ENCODE measurements at places on chromosomes 2 and 18.

GRCh38 chr2:178997477-178997876 lies 52.5 kb downstream of the CCDC141 start:
- no peak for DNase-seq

DNA sequence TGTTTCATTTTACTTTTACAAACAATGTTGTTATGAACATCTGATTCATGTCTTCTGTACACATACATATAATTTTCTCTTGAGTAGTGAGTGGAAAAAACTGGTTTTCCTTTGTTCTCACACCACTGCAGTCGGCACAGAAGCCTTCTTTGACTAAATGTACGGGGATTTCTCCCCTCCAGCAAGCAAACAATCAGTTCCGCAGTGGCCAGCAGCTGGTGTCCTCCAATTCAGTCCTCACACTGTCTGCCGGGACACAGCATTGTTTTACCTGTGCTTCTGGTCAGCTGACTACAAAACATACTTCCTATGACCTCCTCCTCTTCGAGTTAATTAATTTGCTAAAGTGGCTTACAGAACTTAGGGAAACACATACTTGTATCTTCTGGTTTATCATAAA lies 202.8 kb downstream of the WDR7 start:
- no peak for DNase-seq

- DNase-seq = no peak
Observed at GRCh38 chr2:198371921-198372543, 567.6 kb downstream of the PLCL1 start.

DNA sequence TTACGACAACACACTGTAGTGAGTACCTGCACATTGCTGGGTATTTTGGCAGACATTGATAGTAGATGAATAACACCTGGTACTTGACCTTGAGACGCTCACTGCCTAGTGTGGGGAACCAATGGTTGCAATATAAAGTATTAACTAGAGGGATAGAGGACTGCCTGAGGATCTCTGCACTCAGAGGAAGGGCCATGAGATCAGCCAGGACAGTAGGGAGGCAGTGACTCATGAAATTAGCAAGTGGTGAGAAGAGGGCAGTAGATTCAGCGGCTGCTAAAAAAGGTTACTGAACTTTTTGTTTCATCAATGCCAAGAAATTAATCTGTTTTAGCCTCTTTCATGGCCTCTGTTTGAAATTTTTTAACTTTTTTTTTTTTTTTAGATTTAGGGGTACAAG lies 250.8 kb upstream of the TCF4 start:
- DNase-seq = no peak
